ENCODE measurements at places on chromosomes 7 and 10.

- no peak for DNase-seq
These were observed 27.9 kb upstream of the SH2B2 start for GRCh38 chr7:102258749-102259107.

DNA sequence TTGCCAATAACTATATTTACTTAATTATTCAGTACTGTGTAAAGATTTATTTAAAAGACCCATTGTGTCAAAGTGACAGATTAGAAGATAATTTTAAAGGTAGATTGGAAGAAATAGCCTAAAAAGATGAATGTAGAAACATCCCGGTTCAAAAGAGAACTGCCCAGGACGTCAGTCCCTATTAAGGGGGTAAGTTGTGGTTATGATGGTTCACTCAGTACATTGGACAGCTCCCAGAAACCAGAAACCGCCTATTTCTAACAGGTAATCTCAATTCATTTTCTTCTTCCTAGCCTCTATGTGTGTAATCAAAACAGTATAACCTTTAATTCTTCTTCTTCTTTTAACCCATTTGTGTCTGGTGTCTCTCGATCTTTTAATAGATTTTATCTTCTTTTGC is 1.5 kb upstream of the FERD3L start:
- no peak for DNase-seq

- no peak for DNase-seq
These were observed 45.6 kb downstream of the NHLRC2 start for GRCh38 chr10:113899952-113900598.

- DNase-seq, result no peak
These were observed 189.7 kb upstream of the HDAC9 start for GRCh38 chr7:18305866-18306265.

DNA sequence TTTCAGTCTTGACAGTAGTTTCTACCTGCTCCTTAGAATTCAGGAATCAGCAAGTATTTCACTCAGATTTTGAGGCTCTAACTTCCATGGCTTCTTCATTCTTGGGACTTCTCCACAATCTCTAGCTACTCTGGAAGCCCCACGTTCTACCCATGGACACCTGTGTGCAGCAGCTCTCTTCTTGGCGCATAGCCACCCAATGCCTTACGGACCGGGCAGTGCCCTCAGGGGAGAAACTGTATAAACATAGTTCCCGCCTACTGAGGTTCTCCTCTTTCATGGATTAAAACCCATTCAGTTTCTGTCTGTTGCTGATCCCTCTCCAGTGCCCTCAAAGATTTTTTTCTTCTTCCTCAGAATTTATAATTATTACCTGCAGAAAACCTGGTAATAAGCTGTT is 177.1 kb downstream of the SORCS1 start:
- no peak for DNase-seq
